ENCODE measurements at places on chromosomes 6 and 20.

DNA sequence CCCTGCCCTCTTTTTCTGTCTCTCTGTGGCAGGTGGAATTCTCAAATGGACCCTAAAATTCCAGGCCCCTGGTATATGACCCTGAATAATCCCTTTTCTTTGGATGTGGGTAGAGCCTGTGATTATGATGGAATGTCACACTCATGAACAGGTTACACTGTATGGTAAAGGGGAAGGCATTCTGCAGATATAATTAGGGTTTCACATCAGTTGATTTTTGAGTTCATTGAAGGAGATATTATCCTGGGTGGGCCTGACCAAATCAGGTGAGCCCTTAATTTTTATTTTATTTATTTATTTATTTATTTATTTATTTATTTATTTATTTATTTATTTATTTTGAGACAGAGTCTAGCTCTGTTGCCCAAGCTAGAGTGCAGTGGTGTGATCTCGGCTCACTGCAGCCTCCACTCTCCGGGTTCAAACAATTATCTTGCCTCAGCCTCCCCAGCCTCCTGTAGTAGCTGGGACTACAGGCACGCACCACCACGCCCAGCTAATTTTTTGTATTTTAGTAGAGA lies 13.7 kb upstream of the STMND1 start:
- DNase-seq: no peak

- DNase-seq: no peak
Measured at GRCh38 chr20:12058216-12058615, 140.5 kb downstream of the BTBD3 start.

GRCh38 chr20:24314053-24314452 lies 155.4 kb upstream of the SYNDIG1 start:
- DNase-seq: no peak

- no peak for DNase-seq
Measured at GRCh38 chr20:59039233-59039632, 3.4 kb downstream of the PRELID3B start.
